ENCODE measurements at places on chromosomes 4 and X.

DNA sequence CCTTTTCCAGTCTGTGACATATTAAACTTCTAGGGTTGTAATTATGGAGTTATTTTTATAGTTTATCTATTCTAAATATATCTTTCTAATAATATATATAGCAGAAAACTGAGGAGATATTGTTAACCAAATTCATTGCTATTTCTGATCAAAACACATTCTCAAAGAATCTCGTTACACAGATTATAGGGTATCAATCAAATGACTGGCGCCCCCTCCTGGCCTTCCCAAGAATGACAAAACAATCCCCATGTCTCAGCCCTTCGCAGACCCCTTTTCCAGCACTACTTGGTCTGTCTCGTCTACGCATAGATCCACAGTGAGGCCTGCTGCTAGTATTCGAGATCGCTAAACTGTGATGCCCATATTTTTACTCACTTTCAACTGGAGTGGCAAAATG lies 209.3 kb downstream of the GPC3 start:
- peak; percentile 19 for DNase-seq

- no peak for DNase-seq
Measured at GRCh38 chrX:72030431-72030830, 101.3 kb downstream of the RTL5 start.

- DNase-seq = no peak
Measured at GRCh38 chr4:80173841-80174240, 23.5 kb upstream of the PRDM8 start.

DNA sequence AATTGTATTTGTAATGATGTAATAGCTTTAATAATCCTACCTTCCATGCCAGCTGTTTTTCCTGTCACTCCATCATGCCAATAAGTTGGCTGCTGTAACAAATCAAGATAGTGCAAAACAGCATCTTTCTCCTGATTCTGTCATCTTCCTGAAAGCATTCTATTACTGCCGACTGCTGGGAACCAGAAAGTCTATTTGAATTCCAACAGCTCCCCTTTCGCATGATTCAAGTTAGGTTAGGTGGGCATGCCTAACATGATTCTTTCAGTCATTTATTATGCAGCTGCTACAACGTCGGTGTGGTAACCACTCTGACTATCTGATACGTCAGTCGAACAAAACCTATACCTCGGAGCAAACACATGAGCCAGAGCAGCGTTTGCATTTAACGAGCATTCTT lies 127.9 kb upstream of the DMD start:
- DNase-seq = no peak

DNA sequence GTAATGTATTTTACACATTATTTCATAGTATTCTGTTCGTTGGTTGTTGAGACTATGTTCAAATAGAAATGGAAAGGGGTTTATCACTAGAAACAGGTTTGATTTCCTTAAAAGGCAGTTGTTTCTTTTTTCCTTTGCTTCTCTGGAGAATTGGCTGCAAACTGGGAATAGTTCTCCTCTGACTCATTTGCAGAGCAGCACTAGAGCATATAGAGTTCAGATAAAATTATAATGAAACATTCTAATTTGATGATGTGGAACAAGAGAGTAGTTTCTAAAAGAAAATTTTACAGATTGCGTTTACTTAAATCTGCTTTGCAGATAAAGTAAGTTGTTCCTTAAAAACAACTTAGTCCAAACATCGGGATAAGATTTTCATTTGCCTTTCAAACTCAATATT lies 29.7 kb downstream of the SYNPO2 start:
- no peak for DNase-seq

- DNase-seq = no peak
Measured at GRCh38 chr4:85393201-85393600, 81.7 kb upstream of the ARHGAP24 start.

GRCh38 chr4:20326977-20327376 lies 75.3 kb downstream of the SLIT2 start:
- DNase-seq = no peak

DNA sequence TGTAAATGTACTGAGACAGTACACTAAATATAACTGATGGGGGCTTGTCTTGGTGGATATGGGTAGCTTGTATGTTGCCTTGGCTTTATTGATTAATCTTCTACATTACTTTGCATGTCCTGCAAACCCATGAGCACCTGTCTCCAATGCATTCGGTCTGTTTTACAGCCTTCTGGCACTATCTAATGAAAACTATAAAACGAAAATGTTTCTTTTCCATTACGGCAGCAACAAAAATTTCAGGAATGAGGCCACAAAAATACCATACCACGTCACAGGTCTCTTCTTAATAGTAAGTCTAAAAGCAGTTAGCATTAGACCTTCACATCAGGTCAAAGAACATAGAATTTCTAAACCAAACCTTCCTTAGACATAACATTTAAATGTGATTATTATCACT lies 49.8 kb downstream of the EDNRA start:
- no peak for DNase-seq

GRCh38 chrX:74579597-74580198 lies 34.7 kb downstream of the RLIM start:
- no peak for DNase-seq
